ENCODE measurements at places on chromosomes 6 and 20.
A peak's percentile ranks its signal among the peaks of the same experiment; 100 is the strongest.

GRCh38 chr6:30311671-30312070 is 15.1 kb upstream of the TRIM39 start:
- no peak for DNase-seq

- no peak for DNase-seq
Measured at GRCh38 chr6:54813892-54814291, 32.7 kb upstream of the FAM83B start.

DNA sequence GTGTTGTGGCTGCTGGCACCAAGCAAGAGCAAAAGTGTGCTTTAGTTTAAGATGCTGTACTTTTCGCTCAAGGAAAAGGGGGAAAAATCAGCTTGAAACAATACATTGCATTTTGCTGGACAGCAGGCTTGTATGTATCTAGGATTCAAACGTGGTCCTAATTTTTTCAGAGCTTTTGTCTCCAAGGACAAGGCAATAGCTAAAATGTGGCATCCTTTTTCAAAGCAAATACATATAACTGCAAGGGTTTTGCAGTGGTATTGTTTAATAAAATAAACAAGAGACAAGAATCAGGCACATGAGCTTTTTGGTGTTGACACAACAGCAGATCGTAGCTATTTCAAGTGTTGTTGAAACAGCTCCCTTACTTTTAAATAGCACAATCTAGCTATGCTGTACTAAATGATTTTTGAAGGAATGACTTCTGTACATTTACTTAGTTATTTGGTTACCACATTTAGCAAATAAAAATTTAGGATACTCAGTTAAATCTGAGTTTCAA is 137.0 kb upstream of the HEY2 start:
- no peak for DNase-seq

DNA sequence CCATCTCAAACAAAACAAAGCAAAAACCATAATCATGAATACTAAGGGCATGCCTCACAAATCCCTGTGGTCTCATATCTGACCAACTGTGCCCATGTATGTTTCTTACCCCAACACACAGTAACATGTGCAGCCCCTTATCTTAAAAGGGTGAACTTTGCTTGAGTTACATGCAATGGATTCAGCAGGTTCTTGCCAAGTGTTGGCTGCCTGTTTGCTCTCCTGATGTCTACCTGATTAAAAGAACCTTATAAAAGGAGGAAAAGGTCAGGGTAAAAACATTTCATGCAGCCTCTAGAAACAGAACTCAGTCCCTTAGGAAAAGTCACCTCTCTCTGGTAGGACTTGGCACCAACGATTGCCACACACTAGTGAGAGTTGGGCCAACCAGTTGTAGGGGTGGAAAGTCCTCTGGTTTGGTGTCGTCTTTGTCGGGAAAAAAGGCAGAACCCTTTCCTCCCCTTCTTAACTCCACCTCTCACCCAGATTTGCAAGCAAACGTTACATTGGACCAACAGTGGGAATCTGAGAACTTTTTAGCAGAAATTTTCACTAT is 14.0 kb upstream of the LRRN4 start:
- no peak for DNase-seq

DNA sequence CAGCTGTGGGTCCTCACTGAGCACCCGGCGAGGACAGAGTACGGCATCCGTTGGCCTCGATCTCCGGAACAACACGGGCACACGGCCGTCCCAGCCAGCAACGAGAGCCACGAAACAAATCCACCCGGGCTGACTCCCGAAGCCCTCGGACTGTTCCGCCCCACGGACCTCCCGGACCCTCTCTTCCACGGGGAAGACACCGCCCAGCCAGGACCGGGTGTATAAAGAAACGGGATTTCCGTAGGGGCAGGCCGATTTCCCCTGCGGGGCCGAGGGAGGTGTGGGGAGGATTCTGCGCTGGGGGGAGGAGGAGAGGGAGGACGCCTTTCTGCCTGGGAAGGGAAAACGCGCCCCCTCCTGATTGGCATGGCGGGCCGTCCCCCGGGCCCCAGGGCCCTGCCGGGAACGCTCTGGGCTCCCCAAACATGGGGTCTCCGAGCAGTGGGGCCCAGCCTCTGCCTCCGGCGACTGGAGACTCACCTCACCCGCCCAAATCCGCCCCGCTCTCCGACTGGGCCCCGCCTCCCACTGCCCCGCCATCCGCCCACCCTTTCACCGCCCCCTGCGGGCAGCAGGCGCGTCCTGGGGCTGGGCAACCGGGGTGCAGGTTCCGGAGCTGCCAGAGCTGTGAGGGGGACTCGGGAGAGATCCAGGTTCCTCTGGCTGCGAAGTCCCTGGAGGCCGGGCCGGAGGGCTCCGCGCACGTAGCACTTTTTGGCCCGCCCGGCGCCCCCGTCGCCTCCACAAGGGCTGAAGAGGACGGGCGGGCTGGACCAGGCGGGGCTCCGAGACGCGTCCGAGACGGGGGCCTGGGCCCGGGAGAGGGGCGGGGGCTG is 679 bp upstream of the PPDPF start:
- DNase-seq = peak; percentile 62

DNA sequence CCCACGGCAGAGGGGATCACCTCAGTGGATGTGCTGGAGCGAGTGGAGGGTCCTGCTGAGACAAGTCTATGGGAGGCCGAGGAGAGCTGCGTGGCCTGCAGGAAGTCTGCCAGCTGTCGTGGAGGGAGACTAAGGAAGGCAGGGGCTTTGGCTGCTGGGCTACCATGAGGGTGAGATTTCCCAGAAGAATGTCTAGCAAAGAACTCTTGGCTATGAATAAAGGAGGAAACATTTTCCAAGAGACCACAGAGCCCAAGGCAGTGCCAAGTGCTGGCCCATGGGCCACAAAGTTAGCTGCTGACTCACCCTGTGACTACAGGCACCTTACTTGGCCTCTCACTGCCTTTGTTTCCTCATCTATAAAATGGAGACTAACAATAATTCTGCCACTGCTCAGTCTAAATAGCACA is 73.4 kb downstream of the PRDM1 start:
- peak; percentile 95 for DNase-seq

DNA sequence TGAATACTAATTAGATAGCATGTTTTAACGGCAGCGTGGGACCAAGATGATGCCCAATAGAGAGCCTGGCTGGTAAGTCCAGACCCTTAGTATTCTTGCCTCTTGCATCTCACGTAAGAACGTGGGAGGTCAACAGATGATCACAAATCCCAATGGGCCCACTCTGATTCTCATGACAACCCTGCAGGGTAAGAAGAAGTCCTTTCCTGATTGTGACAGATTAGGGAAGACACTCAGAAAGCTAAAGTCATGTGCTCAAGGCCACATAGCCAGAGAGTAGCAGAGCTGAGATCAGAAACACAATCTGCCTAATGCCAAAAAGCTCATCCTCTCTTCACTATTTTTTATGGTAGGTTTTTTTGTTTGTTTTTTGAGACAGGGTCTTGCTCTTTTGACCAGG is 103.8 kb downstream of the RALGAPA2 start:
- no peak for DNase-seq

DNA sequence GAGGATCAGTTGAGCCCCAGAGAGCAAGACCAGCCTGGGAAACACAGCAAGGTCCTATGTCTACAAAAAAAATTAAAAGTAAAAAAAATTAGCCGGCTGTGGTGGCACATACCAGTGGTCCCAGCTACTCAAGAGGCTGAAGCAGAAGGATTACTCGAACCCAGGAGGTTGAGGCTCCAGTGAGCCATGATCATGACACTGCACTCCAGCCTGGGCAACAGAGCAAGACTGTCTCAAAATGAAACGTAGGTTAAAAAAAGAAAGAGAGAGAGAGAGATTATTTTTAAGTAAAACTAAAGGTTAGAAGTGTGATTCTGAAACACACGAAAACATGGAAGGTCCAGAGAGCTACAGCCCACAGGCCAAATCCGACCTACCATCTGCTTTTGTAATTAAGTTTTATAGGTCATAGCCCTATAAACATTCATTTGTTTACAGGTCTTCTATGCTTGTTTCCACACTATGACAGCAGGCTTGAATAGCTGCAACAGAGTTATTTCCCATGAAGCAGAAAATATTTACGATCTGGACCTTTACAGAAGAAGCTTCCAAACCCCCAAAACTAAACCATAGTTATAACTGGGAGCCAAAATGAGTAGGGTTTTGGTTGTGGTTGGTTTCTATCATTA is 279.7 kb downstream of the GMDS start:
- DNase-seq = no peak

- no peak for DNase-seq
Measured at GRCh38 chr6:119333707-119334295, 15.8 kb downstream of the MAN1A1 start.

DNA sequence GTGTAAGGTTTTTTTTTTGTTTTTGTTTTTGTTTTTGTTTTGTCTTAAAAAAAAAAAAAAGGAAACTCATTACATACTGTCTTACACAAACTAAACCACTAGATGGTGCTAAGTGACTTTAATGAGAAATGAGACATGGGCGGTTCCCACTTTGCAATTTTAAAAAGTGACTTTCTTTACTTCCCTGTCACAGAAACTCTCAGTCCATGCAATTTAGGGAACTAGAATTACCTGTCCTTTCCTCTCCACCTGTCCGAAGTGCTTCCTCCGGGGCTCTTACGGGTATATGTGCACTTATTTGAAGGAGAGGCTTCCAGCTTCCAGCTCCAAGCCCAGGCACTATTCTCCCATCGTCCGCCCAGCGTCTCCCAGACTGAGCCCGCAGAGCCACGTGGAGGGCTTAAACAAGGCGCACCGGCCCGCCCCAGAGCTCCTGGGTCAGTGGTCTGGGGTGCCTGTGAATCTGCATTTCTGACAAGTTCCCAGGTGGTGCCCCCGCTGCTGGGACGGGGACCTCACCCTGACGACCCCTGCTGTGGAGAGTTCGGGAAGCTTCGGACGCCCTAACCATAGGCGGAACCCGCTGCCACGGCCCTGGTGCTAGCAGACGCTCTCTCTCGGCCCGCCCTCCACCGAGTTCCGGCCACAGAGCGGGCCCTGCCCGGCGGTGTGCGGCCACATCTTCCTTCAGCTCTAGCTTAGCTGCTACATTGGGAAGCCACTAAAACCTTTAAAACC is 26.1 kb downstream of the BFSP1 start:
- DNase-seq = peak; percentile 57

- DNase-seq = no peak
Measured at GRCh38 chr6:129713806-129714333, 3.9 kb upstream of the ARHGAP18 start.

- DNase-seq = no peak
Measured at GRCh38 chr6:148768646-148769270, 21.9 kb downstream of the UST start.

DNA sequence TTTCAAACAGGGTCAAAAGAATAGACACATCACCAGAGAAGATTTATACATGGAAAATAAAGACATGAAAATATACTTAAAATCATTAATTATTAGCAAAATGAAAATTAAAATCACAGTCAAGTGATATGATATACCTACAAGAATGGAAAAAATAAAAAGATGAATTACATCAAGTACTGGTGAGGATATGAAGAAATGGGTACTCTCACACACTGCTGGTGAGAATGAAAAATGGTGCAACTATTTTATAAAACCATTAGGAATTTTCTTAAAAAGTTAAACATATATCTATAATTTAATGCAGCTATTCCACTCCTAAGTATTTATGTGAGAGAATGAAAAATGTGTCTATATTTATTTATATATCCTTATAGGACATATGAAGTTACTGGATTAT is 136.3 kb upstream of the GRIK2 start:
- no peak for DNase-seq

DNA sequence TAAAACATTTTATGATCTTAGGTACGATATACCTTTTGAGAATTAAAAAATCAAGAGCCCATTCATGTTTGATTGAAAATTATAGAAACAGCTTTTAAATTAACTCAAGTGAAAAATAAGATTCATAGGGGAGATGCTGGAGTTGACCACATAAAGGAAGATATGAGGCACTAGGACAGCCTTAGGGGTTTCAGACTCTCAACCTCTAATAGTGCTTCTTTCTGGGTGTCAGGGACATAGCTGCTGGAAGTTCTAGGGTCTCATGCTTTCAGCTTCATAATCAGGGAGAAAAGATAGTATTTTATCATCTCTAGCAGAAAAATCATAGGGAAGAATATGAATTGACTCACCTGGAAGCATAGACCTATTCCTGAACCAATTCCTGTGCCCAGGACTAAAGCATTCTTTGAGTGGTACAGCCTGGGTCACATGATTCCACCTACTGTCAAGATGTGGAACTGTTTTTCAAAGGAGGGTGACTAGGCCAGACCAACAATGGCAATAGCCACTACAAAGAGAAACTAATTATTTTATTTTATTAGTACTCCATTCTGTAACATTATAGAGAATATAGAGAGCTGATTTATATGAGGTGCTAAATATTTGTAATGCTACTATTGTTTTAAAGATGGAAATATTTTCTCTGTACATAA is 27.8 kb upstream of the CENPW start:
- DNase-seq = peak; percentile 19

- peak; percentile 41 for DNase-seq
Measured at GRCh38 chr20:33791959-33792597, 19.1 kb upstream of the CHMP4B start.

DNA sequence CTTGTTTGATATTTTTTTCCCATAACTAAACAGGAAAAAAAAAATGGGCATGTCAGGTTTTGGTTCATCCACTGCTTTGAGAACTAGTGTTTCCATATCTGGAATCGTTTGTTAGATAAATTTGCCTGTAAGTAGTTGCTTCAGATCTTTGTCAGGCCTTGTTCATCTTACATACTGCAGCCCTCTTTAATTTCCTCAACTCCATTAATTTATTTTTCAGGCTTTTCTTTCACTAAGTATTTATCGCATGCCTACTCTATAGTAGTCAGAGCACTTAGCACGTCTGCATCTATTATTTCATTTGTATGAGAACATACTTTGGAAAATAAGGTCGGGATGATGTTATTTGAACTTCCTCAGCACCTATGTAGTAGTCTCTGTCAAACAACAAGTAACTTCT is 80.9 kb downstream of the CAP2 start:
- no peak for DNase-seq

GRCh38 chr6:104182811-104183210 is 676.9 kb downstream of the HACE1 start:
- no peak for DNase-seq

GRCh38 chr6:36852481-36853147 is 13.4 kb upstream of the CPNE5 start:
- DNase-seq = peak; percentile 71

DNA sequence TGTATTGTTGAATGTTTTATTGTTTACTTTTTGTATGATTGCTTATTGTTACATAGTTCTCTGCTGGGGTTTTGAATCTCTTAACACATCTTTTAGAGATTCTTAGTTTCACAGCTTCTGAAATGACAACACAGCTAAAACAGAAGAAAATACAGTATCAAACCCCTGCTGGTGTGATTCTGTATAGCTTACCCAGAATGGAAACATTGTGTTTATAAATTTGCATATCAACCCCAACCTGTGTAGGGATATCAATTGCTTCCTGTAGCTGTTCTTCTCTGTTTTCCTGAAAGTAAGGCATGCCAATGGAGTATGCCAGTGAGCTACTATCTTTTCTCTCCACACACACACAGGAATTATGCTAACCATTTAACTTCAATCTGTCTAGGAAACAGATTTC is 64.3 kb upstream of the ID4 start:
- DNase-seq = no peak

DNA sequence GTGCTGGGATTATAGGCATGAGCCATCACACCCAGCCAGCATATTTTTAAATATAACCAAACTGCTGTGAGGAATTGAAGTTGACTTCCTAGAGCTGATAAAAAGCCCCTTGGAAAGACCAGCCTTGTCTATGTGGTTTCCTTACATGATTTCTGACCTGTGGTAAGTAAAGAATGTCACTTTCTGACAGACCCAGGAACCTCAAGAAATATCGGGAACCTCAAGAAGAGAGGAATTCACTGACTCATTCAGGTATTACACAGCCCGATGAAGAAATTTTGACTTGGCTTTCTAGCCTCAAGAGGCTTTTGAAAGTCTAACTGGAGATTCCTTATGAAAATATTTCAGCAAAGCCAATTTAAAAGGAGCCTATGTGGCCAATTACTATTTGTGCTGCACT is 71.8 kb downstream of the FOXF2 start:
- peak; percentile 63 for DNase-seq
